Posterior cingulate gyrus (tissue), 11 donors: ENCODE measurements at places on chromosomes 5 and 9.

DNA sequence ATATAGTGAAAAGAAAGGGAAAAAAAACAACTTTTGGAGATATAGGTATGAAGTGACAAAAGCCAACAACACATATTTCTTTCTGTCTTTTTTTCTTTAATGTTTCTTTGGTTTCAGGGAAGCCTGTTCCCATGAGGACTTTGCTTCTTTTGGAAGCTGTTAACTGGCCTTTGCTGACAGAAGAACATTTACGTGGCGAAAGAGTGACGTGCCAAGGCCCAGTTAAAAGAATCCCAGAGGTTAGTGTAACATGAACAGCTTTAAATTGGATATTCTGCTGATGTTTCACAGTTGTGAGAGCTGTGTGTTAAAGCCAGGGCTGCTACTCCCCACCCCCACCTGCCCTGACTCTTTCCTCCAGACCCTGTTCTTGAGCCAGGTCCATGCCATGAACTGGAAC lies 275.9 kb downstream of the CRB2 start:
- no peak for DNase-seq

- DNase-seq: no peak
These were observed 108.2 kb downstream of the KLHL3 start for GRCh38 chr5:137627706-137628105.

DNA sequence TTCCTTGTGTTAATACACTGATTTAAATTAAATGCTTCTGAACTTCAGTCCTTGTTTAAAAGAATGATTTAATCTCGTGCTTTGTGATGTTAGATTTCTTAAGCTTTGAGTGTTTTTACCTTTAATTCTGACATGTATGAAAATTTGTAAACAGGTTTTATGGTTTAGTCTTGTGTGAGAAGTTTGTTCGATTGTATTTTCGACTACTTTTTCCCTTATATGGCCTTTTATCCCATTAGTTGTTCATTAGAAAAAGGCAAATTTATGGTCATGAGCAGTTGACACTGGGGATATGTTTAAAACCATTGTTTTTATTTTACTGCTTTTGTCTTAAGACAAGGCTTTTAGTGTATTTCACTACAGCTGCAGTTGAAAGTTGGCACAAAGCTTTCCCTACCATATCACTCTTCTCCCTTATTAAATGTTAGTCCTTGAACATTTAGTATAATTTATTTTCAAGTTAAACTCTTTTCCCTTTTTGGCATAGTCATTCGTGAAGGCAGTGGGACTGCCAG lies 3.3 kb downstream of the UBE2R2 start:
- no peak for DNase-seq

DNA sequence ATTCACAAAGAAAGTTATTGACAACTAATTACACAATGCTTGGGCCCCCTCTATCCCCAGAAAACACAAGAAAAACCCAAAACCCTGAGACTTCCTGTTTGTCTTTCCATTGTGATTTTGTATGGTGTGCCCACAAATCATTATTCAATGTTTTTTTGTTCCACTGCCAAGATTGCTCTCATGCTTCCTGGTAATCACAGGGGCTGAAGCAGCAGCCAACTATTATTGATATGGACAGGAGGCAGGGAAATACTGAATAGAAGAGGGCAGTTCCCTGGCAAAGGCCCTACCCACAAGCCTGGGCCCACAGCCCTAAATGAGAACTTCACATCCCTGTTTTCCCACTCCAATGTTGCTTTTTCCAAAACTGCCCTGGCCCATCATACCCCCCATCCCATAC lies 21.5 kb upstream of the RFK start:
- no peak for DNase-seq

GRCh38 chr5:59600998-59601397 lies 292.5 kb downstream of the PDE4D start:
- DNase-seq: no peak

GRCh38 chr9:134458207-134459108 lies 132.2 kb downstream of the RXRA start:
- DNase-seq: no peak

GRCh38 chr9:133823189-133824105 lies 85.3 kb upstream of the SARDH start:
- no peak for DNase-seq

DNA sequence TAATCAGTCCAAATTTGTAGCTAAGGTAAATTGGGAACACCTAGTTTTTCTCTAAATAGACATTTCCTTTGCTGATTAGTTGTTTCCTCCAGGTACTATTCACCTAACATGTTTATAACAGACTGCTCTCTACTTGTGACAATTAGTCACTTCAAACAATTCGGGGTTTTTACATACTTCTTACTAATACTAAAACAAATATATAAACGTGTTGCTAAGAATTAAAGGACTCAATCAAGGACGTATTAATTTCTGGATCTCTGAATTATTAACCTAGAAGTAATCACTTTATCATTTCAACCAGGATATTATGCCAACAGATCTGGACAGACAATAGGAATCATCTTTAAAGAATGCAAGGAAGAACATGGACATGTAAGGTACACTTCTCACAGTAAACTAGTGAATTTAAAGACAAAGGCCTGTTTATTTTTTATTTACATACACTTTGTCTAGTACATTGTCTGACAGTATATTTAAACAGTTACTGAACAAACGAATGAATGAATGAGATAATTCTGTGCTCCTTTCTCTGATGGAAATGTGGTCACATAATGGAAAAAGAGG lies 22.3 kb downstream of the PJA2 start:
- no peak for DNase-seq

DNA sequence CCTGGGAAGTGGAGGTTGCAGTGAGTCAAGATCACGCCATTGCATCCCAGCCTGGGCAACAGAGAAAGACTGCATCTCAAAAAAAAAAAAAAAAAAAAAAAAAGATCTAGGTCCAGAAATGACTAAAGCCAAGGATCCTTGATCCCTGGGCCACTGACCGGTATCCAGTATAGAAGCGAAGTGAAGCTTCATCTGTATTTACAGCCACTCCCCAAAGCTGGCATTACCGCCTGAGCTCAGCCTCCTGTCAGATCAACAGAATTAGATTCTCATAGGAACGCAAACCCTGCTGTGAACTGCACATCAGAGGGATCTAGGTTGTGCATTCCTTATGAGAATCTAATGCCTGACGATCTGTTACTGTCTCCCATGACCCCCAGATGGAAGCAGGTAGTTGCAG lies 9.3 kb downstream of the CSNK1A1 start:
- no peak for DNase-seq

DNA sequence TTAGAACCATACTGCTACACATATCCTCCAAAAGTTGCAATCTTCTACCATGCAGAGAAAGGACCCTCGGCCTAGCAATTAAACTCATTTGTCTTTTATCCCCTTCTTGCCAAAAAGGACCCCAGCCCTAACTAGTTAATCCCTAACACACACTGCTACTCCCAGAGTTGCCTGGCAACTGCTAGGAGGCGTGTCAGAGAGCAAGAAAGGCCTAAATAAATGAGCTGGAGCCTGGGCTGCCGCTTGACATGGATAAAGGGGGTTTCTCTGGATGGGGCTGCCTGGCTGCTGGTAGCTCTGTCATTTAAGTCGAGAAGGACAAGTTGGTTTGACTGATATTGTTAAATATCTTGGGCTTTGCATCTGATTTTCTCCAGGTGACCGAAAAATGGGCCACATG lies 194.8 kb downstream of the CRB2 start:
- no peak for DNase-seq

GRCh38 chr9:97853844-97854695 lies 1.0 kb downstream of the FOXE1 start:
- DNase-seq: no peak

DNA sequence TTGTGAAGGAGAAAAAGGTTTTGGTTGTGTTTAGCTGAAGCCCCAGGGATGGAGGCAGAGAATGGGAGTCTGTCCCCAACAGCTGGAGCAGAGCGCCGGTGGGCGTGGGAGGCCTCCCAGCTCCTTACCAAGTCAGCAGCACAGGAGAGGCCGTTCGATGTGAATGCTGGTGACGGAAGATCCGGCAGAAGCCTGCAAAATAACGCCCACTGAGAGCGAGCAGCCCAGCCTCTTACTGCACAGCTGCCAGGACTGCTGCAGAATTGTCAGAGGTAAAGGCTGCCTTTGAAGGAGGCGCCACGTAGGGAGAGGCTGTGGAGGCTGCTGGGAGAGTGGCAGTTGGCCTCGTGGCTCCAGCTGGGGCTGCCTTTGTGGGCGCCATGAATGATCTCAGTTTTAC lies 26.2 kb downstream of the ANGPTL2 start:
- peak; percentile 86 for DNase-seq

- peak; percentile 86 for DNase-seq
These were observed 114.4 kb upstream of the LIFR start for GRCh38 chr5:38670878-38671277.

DNA sequence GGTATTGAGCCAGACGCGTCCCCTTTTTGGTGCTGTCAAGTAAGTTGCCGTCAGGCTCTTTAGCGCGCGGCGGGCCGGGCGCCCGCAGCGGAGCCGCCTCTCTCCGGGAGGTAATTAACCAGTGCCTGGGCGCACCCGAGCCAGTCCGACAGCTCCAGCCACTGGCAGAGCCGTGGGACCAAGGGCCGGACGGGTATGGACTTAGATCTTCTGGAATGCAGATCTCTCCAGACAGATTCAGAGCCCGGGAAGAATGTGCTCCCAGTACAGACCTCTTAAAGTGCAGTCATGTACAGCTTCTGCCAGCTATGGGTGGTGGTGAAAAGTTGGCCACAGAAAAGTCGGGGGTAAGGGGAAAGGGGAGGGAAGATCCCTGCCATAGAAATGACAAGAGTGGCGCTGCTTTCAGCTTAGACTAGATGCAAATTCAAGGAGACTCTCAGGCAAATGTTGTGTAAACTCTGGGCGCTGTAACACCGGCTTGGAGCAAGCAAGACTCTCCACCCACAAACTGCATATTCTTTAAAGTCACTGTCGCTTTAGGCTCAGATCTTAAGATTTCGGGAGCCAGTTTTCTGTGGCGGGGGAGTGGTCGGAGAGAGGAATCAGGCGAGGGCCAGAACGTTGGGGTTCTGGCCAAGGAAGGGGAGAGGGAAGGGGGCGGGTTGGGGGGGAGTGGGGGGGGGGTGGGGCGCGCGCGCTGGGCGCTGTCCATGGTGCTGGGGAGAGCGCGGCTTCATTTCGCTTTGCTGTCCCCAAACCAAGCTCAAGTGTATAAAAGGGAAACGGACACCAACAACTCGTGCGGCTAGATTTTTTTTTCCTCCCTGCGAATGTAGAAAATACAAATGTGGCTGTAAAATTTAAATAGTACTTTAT lies 29.2 kb downstream of the NR2F1 start:
- DNase-seq: no peak

- no peak for DNase-seq
These were observed 1.6 kb upstream of the SET start for GRCh38 chr9:128687453-128687852.

GRCh38 chr5:150180241-150181026 lies 9.4 kb upstream of the SLC6A7 start:
- peak; percentile 65 for DNase-seq

DNA sequence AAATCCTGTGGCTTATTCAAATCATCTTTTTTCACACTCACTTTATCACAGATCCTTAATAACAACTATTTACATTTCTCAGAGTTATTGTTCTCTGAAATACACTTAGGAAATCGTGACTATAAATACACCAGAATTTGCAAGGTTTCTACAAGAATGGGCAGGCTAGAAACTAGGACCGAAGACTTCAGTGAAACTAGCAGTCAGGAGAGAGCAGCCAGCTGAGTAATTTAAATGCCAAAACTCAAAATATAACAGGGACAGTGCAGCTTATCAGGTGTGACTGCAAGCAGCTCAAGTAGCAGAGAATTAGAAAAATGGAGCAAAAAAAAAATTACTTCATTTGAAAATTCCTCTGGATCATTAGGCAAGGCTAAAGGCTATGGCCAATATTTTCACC lies 719.3 kb upstream of the ZNF608 start:
- no peak for DNase-seq

DNA sequence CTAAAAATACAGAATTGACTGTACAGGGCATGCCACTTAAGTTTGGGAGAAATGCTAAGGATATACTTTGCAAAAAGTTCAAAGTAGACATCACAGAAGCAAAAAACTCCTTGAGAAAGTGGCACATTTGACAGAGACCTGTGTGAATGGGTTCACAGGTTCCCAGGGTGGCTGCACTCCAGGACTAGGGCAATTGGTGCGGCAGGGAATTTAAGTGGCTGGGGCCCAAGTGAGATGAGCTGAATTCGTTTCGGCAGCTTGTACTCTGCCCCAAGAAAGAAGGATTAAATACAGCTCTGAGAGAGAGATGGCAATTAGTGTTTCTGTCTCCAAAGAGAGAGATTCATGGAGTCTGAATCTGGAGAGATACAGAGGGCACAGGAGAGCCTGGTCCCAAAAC lies 280.1 kb downstream of the FBXL17 start:
- no peak for DNase-seq

DNA sequence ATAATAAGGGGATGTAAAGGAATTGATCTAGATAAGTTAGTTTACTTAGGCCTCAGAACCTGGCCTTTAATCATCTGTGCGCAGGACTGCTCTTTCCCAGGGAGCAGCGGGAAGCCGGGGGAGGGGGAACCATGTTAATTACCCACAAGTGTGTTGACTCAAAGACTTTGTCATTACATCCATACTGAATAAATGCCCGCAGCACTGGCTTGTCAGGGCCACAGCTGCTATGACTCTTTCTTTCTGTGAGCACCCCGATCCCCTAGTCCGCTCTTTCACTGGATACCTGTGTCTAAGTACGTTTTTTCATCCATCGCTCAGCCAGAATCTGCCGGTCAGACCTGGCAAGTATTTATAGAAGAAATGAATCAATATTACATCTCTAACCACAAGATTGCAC lies 249.3 kb upstream of the DMRT1 start:
- DNase-seq: no peak

DNA sequence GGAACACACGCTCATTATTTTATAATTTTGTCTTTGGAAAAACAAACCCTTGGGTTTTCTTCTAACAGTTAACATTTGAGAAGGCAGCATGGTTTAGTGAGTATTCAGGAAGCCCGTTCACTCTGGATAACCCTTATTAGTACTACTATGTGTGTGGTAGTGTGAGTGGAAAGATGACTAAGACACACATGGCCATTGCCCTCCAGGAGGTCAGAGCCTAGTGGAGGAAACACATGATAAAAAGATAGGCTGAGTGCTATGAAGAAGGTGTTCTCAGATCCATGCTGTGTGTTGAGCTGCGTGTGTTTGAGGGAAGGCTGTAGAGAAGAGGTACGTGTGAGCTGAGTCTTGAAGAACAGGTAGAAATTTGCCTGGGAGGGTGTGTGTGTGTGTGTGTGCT lies 8.4 kb downstream of the C5orf47 start:
- DNase-seq: no peak

GRCh38 chr5:59685793-59686192 lies 207.7 kb downstream of the PDE4D start:
- DNase-seq: no peak

DNA sequence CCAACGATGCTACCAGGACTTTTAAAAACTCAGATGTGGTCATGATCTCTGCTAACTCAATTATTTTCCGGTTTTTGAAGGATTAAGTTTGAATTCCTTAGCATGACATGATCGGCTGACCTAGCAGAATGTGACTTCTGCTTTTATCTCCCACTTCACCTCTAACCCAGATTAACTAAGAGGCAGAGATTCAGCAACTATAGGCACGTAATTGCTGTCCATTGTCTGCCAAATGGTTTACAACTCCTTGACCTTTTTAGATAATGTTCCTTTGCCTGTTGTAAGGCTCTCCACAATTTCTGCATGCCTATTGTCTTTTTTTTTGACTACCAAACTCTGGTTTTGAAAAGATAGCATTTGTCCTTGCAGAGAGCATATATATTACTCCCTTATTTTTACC lies 268.2 kb downstream of the BRINP1 start:
- no peak for DNase-seq

- no peak for DNase-seq
These were observed 22.5 kb downstream of the POC5 start for GRCh38 chr5:75694781-75695180.

GRCh38 chr5:165836046-165836445 lies 2330.6 kb downstream of the MAT2B start:
- DNase-seq: no peak
